ENCODE measurements at places on chromosomes 12 and 14. TPM values are rescaled to one million over a fixed set of nuclear protein-coding genes. Genes with fewer than 3 reads are reported as not detected.

DNA sequence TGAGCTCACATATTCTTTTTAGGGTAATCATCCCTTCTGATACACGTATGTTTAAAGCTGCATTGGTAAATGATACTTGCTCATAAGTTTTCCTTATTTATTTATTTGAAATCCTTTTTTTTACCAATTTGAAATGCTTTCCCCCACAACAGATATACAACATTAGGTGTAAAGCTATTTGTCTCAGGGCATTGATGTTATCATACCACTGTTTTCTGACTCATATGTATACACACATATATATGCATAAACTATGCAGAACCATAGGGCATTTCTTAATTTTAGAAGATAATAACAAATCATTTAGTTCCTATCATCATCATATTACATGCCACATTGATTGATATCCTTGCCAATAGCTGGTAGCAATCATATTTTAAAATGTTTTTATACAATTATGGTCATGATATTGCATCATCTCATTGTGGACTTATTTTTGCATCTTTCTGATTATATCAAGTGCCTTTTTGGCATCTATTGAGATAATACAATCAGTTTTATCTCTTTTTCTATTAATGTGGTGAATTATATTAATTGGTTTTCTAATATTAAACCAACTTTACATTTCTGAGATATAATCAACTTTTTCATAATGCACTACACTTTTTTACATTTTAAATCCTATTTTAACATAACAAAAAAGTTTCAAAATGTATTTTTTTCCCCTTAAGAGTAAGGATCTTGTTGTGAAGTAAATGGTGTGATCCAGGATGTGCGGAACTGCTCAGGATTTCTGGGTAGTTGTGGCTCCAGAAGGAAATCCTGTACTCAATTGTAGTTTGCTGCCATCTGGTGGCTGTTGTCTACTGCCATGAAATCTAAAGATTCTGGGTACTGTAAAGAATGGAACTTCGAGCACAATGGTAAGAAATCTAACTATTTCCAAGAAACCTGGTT lies 16.7 kb downstream of the OR9K2 start:
- DNase-seq: no peak

The IGF1 gene
- 0.68 TPM for total RNA-seq

DNA sequence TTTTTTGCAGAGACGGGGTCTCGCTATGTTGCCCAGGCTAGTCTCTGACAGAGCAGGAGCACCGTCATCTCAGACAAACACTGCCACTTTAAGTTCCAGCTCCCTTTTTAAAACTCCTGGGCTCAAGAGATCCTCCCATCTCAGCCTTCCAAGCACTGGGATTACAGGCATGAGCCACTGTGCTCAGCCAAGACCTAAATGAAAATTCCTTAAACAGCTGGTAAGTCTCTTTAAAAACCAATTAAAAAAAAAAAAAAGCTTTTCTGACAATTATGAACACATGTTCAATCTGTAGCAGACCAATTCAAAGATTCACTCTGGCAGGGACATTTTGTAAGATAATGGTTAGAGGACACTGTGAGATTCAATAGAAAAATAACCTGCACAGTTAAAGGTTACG lies 77.8 kb downstream of the HECTD4 start:
- no peak for DNase-seq

The ST8SIA1 gene
- not detected for total RNA-seq

DNA sequence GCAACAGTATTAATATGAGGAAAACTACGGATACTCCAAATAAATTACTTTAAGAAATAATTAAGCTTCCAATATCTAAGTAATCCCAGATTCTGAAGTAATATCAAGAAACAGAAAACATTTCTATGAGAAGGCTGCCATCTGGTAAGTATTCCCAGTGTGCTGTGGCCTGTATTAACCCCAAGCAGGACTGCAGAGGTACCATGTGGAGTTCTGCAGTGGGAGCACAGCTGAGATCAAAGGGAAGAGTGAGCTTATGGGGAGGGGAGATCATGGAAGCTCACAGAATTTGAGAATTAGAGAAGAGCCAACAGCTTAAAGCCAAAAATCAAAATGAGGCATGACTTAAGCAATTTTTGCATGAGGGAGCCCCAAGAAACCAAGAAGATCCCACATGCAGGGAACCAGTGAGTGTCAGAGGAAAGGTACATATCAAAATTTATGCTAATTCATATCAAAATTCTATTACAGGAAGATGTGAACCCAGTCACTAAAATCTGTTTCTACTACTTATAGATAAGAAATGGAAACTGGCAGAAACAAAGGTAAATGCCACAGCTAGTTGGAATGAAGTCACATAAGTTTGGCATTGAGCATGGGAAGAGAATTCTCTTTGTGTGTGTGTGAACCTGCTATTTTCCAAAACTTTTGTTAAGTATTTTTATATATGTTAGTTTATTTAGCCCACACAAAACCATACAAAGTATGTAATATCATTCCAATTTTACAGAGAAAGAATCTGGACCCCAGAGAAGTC lies 62.6 kb upstream of the KITLG start:
- DNase-seq: no peak

The OR4E2 gene
- total RNA-seq: not detected

DNA sequence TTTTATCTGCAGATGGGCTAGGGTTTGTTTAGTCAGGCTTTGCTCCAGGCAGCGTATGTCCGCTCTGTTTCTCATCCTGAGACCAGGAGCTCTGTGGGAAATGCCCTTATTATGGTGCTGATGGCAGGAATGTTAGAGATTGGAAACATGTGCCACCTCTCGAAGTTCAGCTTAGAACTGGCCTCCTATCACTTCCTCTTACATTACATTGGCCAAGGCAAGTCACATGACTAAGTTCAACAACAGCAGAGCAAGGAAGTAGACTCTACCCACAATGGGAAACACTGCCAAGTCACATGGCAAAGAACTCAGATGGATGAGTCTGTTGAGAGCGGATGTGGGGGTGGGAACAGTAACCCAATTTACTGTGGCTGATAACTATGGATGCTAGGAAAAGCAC lies 161.9 kb upstream of the WSCD2 start:
- DNase-seq: no peak

The ALX1 gene
- total RNA-seq: not detected

- DNase-seq: no peak
Measured at GRCh38 chr14:61489512-61489911, 168.1 kb downstream of the PRKCH start.
